ENCODE measurements at places on chromosomes 5 and 9.

- DNase-seq = no peak
Observed at GRCh38 chr5:151243564-151243963, 9.4 kb upstream of the GM2A start.

DNA sequence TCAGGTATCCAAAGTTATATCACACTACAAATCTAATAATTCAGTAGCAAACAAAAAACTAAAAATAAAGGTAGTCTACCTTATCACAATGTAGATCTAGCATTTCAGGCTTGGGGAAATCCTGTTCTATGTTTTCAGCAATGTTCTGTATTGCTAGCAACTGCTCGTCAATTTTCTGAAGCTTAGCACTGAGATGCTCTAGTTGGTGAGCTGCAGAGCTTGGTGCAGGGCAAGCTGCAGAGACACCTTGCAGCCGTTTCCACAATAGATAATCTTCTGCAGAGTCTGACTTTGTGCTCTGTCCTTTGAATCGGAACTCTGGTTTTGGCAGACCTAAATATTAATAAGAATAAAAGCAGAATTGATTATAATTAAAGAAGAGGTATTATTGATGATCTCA lies 95.5 kb downstream of the CPLANE1 start:
- DNase-seq = no peak

GRCh38 chr9:96129747-96130146 lies 172.2 kb downstream of the HSD17B3 start:
- peak; percentile 33 for DNase-seq

GRCh38 chr5:169788168-169788567 lies 151.1 kb downstream of the DOCK2 start:
- DNase-seq = no peak

GRCh38 chr5:174935854-174936474 lies 211.6 kb downstream of the MSX2 start:
- peak; percentile 81 for DNase-seq

DNA sequence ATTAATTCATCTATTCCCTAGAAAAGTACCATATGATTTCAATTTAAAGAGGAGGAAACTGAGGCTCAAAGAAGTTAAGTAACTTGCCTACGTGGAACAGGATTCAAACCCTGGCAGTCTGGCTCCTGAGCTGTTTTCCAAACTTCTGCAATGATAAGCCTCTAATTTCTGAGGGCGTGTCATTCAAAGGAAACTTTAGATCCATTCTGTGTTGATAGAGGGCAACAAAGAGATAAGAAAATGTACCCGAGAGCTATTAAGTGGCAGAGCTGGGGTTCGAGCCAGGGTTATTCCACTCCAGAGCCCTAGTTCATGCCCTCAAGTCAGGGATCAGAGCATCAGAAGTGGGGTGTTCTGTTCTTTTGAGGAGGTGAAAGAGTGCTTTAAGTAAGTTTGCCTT lies 131.4 kb downstream of the ARL15 start:
- no peak for DNase-seq

DNA sequence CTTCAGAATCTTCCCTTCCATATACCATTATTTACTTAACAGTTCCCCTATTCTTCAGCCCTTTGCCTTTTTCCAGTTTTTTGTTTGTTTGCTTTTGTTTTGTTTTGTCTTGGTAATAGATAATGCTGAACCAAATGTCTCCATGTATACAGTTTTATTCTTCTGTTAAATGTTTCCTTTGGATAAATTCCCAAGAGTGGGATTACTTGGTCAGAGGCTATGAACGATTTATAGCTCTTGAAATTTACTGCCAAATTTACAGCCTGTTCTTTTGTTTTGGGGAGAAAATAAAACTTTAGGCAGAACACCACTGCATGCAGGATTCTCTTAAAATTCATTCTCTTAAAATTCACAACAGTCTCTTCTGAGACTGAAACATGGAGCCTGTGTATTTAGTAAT lies 38.6 kb downstream of the NR4A3 start:
- DNase-seq = no peak

- peak; percentile 25 for DNase-seq
Observed at GRCh38 chr5:76926329-76927105, 26.3 kb upstream of the CRHBP start.

GRCh38 chr9:92638621-92639101 lies 31.3 kb downstream of the IPPK start:
- no peak for DNase-seq

- no peak for DNase-seq
Observed at GRCh38 chr9:130432796-130433167, 12.0 kb upstream of the ASS1 start.
